Spinal cord (tissue), 10 donors: ENCODE measurements at places on chromosomes 1 and 21. TPM values are rescaled to one million over a fixed set of nuclear protein-coding genes. Genes with fewer than 3 reads are reported as not detected.

Gene NKAIN1
- 8.8 TPM for total RNA-seq

DNA sequence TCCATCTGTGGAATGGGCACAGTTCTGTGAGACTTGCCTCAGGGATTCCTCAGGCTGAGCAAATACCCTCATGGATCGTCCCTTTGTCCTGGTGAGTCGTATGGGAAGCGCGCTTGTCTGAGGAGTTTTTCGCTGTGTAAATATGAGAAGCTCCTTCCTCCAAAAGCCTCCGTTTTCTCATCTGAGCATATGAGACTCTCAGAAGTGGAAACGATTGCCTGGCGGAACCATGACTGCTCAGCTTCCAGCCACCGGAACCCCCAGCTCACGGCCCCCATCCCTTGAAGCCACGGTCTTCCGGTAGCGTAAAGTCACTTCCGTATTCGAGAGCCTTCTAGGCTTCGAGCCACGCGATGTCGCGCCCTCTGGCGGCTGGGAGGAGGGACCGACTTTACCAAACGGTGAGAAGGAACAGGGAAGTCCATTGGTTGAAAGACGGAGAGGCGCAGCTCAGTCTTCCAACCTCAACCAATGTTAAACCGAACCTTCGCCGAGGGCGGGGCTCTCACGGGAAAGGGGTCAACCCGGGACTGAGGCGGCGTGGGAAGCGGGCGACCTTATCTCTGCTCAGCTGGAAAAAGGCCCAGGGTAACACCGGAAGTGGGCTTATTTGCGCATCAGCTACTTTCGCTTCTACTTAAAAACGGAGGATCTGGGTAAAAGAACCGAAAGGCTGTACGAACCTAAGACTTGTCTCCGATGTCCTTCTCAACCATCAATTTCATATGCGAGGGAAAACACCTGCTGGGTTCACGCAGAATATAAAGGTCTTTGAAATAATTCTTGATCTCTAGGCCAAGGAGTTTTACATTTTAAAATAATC lies 46.3 kb downstream of the AZIN2 start:
- H3K27me3 ChIP-seq, result no peaks in the 10 kb centered on the region
- H3K4me3 ChIP-seq, result peak overlapping the region; percentile 94
- peaks cover 4% of the 10 kb centered on the region for H3K36me3 ChIP-seq
- H3K27ac ChIP-seq, result peak overlapping the region; percentile 91
- DNase-seq, result peak; percentile 99
- H3K4me1 ChIP-seq, result peaks cover 13% of the 10 kb centered on the region

- no peaks in the 10 kb centered on the region for H3K36me3 ChIP-seq
- no peaks in the 10 kb centered on the region for H3K4me1 ChIP-seq
- no peak overlapping the region for H3K4me3 ChIP-seq
- no peak overlapping the region for H3K27ac ChIP-seq
- no peak for DNase-seq
- H3K27me3 ChIP-seq, result no peaks in the 10 kb centered on the region
These were observed 215.8 kb downstream of the BARHL2 start for GRCh38 chr1:90501281-90501680.

DNA sequence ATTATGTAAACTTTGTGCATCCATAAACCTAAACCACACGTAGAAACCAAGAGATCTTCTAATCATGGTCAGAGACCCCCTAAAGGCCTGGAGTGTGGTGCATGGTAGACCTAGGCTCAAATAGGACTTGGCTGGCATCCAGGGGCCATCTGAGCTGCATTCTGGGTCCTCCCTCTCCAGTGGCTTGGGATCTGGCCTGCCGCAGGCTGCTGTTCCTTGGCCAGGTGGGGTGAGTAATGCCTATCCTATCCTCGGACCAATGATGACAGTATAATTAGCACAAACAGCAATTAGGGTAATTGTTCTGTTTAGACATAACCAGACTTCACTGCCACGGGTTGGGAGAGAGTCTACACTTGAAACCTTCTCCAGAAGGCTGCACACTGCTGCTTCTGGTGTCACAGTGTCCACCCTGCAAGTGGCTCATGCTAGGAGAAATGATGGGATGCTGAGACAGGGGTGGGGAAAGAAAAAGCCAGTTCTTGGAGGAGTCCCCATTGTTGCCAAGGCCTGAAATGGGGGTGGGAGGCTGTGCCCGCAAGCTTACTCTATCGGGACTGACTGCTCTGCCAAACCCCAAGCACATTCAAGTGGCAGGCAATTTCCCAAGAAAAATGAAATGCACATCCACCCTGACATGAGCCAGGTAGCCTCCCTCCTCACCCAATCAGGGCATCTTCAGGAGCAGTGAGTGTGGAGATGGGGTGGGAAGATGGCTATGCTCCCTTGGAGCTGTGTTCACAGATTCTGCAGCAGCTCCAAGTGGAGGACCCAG lies 12.5 kb upstream of the PKP1 start:
- H3K36me3 ChIP-seq, result no peaks in the 10 kb centered on the region
- H3K4me1 ChIP-seq, result peaks cover 15% of the 10 kb centered on the region
- peaks cover 2% of the 10 kb centered on the region for H3K27me3 ChIP-seq

DNA sequence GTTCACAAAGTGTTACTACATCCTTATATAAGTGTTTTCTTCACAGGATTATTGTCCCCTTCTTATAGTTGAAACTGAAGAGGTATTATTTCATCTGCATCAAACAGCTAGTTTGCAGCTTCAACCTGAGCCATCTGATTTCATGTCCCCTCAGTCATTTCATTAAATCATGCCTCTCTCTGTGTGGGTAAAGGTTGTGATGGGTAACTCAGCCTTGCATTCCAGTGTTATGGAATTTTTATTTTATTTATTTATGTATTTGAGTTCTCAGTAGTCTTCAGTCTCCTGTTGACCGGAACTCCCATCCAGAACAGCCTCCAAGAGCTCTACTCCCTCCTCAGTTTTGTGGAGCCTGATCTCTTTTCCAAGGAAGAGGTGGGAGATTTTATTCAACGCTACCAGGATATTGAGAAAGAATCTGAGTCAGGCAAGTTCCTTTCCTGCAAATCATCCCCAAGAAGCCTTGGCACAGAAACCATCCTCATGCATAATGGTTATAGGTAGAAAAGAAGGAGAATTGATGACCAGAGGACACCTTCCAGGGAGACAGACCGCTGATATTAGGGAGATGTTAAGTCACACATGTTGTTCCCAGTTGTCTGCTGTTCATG lies 21.8 kb downstream of the CHD1L start:
- no peaks in the 10 kb centered on the region for H3K36me3 ChIP-seq
- no peak overlapping the region for H3K4me3 ChIP-seq
- H3K4me1 ChIP-seq, result no peaks in the 10 kb centered on the region
- H3K27me3 ChIP-seq, result no peaks in the 10 kb centered on the region
